NCI-H748 treated with DMSO at 0.1 percent for 48 hours (cell line): ENCODE measurements at places on chromosomes 6 and 20.

GRCh38 chr6:108464418-108465097 is 96.2 kb upstream of the FOXO3 start:
- DNase-seq = no peak

DNA sequence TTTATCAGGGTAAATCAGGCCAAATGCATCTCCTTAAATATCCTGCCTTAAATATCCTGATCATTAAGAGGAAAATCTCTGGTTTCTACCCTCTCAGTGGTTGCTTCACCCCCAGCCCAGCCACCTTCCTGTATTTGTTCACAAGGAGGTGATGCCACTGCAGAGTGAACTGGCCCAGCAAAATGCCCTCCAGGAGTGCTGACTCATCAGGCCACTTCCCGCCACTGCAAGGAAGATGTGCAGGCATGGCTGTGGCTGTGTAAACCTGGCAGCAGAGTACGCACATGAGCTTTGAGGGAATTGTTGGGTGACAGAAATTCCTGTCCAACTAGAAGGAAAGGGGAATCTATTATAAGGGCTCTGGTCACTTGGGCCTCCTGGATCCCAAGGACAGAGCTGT is 13.8 kb downstream of the NQO2 start:
- no peak for DNase-seq

DNA sequence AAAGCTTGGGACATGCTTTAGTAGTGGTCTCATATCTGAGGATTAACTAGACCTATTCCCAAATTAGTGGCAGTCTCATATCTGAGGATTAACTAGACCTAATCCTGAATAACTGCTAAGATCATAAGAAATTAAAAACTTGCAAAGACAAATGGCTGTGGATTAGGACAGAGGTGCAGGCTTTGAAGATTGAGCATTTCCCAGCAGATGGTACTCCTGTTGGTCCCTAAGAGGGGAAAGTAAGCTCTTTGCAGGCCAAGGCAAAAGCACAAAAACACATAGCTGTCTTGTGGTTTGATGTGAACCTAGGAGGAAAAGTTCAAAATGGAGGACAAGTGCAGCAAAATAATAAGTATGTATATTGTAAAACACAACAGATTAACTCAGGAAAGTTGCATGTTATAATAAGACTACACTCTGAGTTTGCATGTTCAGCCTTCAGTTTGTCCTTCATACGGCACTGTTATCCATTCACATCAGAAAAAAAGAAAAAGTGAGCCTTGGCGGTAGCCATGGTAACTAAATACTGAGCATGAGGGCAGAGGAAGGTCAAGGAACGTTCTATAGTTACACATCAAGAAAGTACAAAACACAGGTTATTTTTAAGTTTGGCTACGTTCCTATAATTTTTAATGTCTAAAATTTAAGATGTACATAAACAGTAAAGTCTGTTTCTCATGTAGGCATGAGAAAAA is 62.8 kb downstream of the FILIP1 start:
- no peak for DNase-seq

DNA sequence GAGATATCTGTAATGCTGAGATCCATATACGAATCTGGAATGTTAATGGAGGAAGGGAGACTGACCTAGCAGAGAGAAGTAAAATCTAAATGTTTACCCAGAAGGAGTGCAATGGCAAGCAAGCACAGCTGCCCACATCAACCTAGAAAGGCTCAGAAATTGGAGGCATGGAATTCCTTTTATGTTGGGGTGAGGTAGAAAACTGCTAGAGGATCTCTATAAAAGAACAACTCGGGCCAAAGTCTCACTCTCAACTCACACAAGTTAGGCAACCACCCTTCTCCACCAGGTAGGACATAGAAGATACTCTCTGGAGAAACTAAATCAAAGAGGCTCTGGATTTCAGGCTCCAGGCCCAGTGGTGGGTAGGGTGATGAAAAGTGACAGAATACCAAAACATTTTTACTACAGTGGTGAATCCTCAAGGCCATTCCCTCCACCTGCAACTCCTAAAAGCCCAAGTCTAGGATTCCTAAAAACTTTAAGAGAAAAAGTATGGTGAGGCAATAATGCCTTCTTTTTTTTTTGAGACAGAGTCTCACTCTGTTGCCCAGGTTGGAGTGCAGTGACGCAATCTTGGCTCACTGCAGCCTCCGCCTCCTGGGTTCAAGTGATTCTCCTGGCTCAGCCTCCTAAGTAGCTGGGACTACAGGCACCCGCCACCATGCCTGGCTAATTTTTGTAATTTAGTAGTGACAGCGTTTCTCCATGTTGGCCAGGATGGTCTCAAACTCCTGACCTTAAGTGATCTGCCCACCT is 9.5 kb upstream of the ADGRG6 start:
- DNase-seq = no peak

GRCh38 chr6:153130515-153131036 is 506 bp downstream of the RGS17 start:
- no peak for DNase-seq

GRCh38 chr6:89745716-89746115 is 73.9 kb downstream of the MDN1 start:
- no peak for DNase-seq

DNA sequence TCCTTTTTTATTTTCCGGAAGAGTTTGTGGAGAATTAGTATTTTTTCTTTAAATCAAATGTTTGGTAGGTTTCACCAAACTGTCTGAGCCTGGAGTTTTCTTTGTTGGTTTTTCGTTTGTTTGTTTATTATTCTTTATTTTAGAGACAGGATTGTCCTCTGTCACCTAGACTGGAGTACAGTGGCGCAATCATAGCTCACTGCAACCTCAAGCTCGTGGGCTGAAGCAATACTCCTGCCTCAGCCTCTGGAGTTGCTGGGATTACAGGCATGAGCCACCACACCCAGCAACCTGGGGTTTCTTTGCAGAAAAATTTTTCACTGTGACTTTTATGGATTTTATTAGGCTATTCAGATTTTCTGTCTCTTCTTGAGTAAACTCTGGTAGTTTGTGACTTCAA is 120.2 kb upstream of the LOC128125822 start:
- DNase-seq = no peak

- no peak for DNase-seq
Observed at GRCh38 chr20:25690427-25690826, 6.2 kb downstream of the ZNF337 start.

DNA sequence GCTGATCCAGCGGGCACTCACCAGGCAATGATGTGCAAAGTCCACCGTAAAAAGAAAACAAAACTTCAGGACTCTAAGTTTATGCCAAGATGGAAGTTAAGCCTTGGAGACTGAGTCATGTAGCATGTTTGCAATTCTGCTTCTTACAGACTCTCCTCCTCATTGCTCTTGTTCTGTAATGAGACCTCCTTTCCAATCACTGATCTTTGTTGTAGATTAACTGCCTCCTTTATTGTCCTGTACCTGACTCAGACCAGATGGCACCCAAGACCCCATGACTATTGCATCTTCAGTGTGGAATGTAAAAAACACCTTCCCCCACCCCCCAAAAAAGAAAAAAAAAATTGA is 11.2 kb downstream of the NEU1 start:
- DNase-seq = no peak

DNA sequence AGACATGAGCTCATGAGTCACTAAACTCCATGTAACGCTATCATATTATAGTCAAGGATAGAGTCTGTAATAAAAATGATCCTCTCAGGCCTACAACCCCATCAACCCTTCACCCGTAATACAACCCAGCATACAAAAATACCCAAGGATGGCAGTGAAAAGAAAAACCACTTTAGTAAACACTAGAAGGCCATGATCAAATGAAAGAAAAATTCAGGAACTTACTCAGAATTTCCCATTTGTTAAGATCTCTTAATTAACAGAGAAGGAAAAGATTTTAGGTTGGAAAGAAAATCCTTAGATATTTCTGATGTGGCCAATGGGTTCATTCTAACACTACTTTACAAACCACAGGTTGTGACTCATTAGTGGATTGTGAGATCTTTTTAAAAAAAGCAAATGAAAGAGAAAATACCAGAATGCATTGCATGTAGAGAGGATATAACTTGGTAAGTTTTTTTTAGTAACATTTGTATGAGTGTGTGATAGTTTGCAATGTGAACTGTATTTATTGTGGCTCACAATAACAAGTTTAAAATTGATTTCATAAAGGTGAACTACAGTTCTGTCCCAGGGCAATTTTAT is 8.0 kb upstream of the UBE2J1 start:
- DNase-seq = no peak

DNA sequence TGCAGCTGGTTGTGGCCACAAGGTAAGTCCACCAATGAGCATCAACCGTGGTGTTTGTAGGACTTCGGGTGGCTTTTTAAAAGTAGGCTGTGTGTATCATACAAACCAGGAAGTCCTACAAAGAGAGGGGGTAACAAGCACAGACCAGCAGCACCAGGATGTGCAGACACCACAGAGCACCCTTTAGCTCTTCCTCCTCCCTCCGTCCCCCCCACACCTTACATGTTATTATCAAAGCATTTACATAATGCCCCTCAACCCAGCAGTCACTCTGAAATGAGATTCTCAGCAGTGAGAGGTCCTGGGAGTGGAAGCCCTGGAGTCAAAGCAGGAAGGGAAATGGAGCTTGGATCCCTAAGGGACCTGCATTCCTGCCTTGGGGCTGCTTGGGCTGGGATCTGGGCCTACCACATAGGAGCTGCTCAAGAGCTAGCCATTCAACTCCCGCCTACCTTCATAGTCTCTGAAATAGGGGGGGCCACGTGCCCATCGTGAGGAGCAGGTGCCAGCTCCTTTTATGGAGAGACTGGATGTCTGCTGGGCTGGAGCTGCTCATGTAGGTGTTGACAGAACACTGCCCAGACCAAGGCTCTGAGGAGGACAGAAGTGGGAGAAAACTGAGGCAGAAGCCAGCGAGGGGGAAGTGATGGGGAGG is 90.6 kb downstream of the PSMB1 start:
- no peak for DNase-seq

DNA sequence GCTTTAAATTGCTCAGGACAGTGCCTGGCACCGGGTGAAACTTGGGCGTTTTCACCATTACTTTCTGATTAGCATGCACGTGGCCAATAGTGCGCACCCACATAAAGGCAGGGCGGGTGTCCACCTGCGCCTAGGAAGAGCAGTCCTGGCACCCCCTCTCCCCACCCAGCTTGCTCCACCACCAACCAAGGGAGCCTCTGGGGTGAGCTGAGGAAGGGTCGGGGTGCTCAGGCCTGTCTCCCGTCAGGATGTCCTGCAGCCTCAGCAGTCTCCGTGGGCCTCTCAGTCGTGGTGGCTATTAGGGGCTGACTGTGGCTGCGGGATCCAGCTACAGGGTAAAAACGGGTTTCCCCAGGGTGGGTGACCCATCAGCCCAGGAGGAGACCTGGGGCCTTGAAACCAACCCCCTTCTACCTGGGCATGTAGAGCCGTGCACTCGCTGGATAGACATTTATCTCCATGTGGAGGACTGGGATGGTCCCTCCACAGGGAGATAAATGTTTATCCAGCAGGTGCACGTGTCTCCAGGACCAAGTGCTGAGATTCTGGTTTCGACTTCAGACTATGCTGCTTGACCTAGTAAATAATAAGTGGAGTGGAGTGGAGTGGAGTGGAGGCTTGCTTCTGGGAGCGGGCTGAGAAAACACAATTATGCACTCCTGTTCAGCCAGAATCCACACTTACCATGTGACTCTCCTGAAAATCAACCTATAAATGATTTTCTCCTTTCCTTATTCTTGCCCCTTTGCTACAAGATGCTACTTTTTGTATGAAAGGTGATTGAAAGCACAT is 91.1 kb downstream of the ZDHHC14 start:
- no peak for DNase-seq

- DNase-seq = no peak
Observed at GRCh38 chr6:34982424-34982852, 93.4 kb downstream of the ANKS1A start.
